WTC11 (cell line): ENCODE measurements at places on chromosomes 1 and 21. TPM values are rescaled to one million over a fixed set of nuclear protein-coding genes. Genes with fewer than 3 reads are reported as not detected.
A peak's percentile ranks its signal among the peaks of the same experiment; 100 is the strongest.

GRCh38 chr21:25500598-25500997 is 106.7 kb downstream of the MRPL39 start:
- H3K27me3 ChIP-seq = no peaks in the 10 kb centered on the region; the same call in 1 of the 2 replicates
- no peak overlapping the region for H3K4me3 ChIP-seq
- DNase-seq = no peak
- no peaks in the 10 kb centered on the region for H3K36me3 ChIP-seq
- H3K27ac ChIP-seq = no peak overlapping the region
- H3K4me1 ChIP-seq = no peaks in the 10 kb centered on the region

- no peaks in the 10 kb centered on the region for H3K4me1 ChIP-seq
- H3K27me3 ChIP-seq = no peaks in the 10 kb centered on the region
- H3K36me3 ChIP-seq = no peaks in the 10 kb centered on the region
- H3K27ac ChIP-seq = no peak overlapping the region
- DNase-seq = no peak
These were observed 104.5 kb downstream of the CENPF start for GRCh38 chr1:214707306-214708087.

Gene FMN2
- total RNA-seq = 1.5 to 2.1 TPM (median 1.8 TPM) in 3 replicates

- no peaks in the 10 kb centered on the region for H3K27me3 ChIP-seq
- H3K27ac ChIP-seq = peak overlapping the region; percentile 7; the same call in 1 of the 2 replicates
- no peak for DNase-seq
- peaks cover 84% of the 10 kb centered on the region for H3K36me3 ChIP-seq
- no peaks in the 10 kb centered on the region for H3K4me1 ChIP-seq
These were observed 29.7 kb downstream of the MYSM1 start for GRCh38 chr1:58670181-58670580.

GRCh38 chr1:24235921-24236788 is 49.1 kb upstream of the IFNLR1 start:
- no peaks in the 10 kb centered on the region for H3K27me3 ChIP-seq
- H3K4me3 ChIP-seq = no peak overlapping the region
- H3K27ac ChIP-seq = no peak overlapping the region
- DNase-seq = no peak
- peaks cover 19% of the 10 kb centered on the region for H3K4me1 ChIP-seq
- no peaks in the 10 kb centered on the region for H3K36me3 ChIP-seq

GRCh38 chr21:43299441-43300277 is 127.3 kb downstream of the SIK1 start:
- H3K27ac ChIP-seq = no peak overlapping the region
- H3K27me3 ChIP-seq = no peaks in the 10 kb centered on the region; the same call in 1 of the 2 replicates
- no peak overlapping the region for H3K4me3 ChIP-seq
- DNase-seq = no peak
- no peaks in the 10 kb centered on the region for H3K4me1 ChIP-seq

DNA sequence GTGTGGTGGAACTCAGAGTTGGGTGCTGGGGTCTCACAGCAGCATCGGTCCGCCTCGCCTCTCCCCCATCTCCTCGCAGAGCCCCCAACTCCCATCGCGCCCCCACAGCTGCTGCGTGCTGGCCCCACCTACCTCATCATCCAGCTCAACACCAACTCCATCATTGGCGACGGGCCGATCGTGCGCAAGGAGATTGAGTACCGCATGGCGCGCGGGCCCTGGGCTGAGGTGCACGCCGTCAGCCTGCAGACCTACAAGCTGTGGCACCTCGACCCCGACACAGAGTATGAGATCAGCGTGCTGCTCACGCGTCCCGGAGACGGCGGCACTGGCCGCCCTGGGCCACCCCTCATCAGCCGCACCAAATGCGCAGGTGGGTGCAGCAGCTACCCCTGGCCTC is 24.2 kb downstream of the PTPRU start:
- H3K4me1 ChIP-seq = peaks cover 44% of the 10 kb centered on the region
- H3K36me3 ChIP-seq = peaks cover 13% of the 10 kb centered on the region; the same call in 1 of the 2 replicates

Gene CAMK2N1
- total RNA-seq = 10.0 to 10.9 TPM (median 10.1 TPM) in 3 replicates

GRCh38 chr1:64147045-64147724 is 56.2 kb upstream of the UBE2U start:
- peaks cover 40% of the 10 kb centered on the region for H3K4me1 ChIP-seq
- no peaks in the 10 kb centered on the region for H3K27me3 ChIP-seq
- no peak overlapping the region for H3K27ac ChIP-seq
- no peak for DNase-seq
- peaks cover 41% of the 10 kb centered on the region for H3K36me3 ChIP-seq

DNA sequence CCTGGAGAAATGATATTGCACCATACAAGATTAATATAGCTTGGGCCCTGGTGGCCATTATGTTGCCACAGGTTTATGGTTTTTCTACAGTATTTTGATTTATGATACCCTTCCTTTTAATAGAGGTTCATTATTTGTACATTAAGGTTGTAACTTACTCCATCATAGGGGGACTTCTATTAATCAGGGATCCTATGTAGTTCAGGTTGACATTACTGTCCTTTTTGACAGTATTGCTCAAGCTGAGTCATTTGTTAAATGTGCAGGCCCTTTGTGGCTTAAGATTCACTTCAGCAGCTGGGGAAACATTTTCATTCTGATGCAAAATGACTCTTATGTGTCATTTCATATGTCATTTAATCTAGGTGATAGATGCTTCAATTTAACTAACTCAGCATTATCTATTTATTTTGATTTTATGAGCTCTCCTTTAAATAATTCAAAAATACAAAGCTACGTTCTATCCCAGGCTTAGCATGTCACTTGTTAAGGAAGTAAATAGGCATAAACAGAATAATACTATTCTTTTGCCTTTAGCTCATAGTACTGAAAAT is 686.9 kb upstream of the NCAM2 start:
- no peaks in the 10 kb centered on the region for H3K27me3 ChIP-seq
- no peak for DNase-seq
- H3K27ac ChIP-seq = no peak overlapping the region
- H3K4me3 ChIP-seq = no peak overlapping the region
- peaks cover 10% of the 10 kb centered on the region for H3K4me1 ChIP-seq
- H3K36me3 ChIP-seq = peaks cover 5% of the 10 kb centered on the region

Gene LRRC71
- total RNA-seq = 0.18 to 0.30 TPM (median 0.22 TPM) in 3 replicates
